ENCODE measurements at places on chromosomes 16 and 17. TPM values are rescaled to one million over a fixed set of nuclear protein-coding genes. Genes with fewer than 3 reads are reported as not detected.

Gene AATK
- under 0.01 TPM for total RNA-seq

DNA sequence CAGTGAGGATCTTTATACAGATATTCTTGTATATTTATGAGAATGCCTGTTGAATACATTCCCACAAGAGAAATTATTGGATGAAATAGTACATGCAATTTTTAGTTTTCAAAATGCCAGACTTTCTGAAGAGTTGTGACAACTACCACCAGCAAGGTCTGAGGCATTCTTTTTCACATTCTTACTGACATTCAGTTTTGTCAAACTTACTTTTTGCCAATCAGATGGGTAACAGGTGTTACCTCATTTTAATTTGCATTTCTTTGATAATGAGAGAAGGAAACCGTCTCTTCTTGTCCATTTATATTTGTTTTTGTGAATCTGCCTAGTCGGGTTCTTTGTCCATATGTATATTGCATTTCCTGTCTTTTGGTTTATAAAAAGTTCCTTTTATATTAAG lies 24.3 kb downstream of the NOL11 start:
- no peak for DNase-seq

GRCh38 chr16:85316321-85316919 lies 204.1 kb upstream of the CIBAR2 start:
- peak; percentile 97 for DNase-seq

DNA sequence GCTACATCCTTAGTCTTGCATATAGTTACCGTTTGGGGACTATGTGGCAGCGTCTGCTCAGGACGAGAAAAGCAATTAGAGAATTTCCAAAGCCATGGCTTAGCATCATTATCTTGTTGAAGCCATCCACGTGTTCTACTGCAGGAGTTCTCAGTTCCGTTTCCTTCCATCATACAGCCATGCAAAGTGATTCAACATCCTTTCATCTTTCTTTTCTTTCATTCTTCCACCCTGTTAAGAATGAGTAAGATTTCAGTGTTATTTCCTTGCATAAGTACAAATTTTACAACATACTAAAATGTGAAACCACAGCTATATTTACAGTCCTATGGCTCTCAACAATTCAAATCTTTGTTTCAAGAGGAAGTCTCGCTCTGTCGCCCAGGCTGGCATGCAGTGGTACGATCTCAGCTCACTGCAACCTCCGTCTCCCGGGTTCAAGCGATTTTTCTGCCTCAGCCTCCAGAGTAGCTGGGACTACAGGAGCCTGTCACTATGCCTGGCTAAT lies 3.8 kb downstream of the MARF1 start:
- no peak for DNase-seq

GRCh38 chr16:53055541-53056391 lies 975 bp downstream of the CHD9 start:
- peak; percentile 73 for DNase-seq

Gene LSM12
- 65.4 TPM for total RNA-seq

Gene MYCBPAP
- 0.88 TPM for total RNA-seq

- no peak for DNase-seq
These were observed 10.2 kb upstream of the NFATC3 start for GRCh38 chr16:68074850-68075555.

DNA sequence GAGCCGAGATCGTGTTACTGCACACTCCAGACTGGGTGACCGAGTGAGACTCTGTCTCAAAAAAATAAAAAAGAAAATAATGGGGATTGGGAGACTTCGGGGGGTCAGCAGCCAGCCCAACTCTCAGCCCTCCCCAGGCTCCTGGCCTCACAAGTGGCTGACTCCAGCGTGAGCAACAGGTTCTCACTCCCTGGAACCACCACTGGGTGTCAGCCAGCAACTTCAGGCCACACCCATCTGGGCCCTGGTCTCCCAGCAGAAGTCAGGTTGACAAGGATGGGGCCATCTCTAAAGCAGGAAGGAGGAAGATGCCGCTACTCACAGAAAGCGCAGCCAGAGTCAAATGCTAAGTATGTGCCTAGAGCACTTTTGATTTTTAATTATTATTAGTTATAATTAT lies 139.4 kb downstream of the C16orf78 start:
- DNase-seq = peak; percentile 39

DNA sequence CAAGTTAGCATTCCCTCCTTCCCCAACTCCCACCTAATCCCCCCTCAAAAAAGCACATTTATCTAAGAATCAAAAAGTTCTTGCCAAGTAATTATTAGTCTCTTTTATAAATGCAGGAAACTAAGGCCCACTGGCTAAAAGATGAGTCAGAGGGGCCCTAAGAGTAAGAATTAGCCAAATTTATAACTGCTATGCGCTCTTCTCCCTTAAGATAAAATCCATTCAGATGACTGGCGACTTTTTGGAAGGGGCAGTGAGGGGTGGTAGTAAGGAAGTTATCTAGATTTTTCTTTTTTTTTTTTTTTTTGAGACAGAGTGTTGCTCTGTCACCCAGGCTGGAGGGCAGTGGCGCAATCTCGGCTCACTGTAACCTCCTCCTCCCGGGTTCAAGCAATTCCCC lies 17.1 kb downstream of the ZNF652 start:
- peak; percentile 52 for DNase-seq

Gene DPEP3
- total RNA-seq = not detected

Gene TGFB1I1
- total RNA-seq = 60.1 TPM

GRCh38 chr16:89319886-89320781 lies 102.6 kb downstream of the ZNF778 start:
- peak; percentile 99 for DNase-seq

Gene HID1
- not detected for total RNA-seq

DNA sequence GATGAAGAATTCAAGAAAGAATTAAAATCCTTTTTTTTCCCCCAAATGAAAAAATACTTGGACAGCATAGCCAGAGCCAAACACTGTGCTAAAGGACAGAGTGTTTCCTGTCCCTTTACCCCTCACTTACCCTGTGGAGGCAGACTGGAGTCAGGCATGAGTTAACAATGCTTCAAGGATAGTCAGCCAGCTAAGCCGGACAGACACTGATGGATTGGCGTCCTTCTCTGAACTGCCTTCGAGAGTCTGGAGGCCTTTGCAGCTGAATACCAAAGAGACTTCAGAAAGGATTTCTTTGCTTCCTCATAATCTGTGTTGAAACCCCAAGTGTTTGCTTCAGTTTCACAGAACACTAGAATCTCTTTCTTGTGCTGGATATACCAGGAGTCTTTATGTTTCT lies 4.6 kb downstream of the METTL9 start:
- DNase-seq = peak; percentile 22

GRCh38 chr17:1888741-1889140 lies 58.9 kb downstream of the RPA1 start:
- no peak for DNase-seq

- no peak for DNase-seq
These were observed 16.1 kb upstream of the NAGS start for GRCh38 chr17:43988301-43988700.

DNA sequence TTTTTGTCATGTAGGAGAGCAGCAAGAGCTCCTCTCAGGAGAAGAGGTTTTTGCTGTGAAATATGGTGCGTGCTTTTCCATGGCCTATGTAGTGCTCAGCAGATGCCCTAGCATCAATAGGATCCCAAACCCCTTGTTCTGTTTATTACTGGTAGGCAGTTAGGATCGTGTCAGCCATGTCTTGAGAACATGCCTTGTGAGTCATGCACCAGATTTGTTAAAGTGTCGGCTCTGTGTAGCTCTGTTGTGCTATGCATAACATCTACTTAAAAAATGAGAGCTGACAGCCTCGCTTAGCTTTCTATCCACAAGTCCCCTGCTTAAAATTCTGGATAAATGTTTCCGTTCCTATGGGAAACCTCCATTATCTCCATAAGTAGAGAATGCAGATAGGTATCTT lies 4.4 kb upstream of the EIF4A3 start:
- peak; percentile 91 for DNase-seq

Gene GCSH
- total RNA-seq = 19.2 TPM

GRCh38 chr16:48444574-48444973 lies 59.4 kb upstream of the SIAH1 start:
- peak; percentile 89 for DNase-seq

GRCh38 chr16:67339453-67339852 lies 12.8 kb downstream of the LRRC36 start:
- no peak for DNase-seq

GRCh38 chr16:75105306-75106061 lies 11.1 kb downstream of the LDHD start:
- DNase-seq = peak; percentile 62

DNA sequence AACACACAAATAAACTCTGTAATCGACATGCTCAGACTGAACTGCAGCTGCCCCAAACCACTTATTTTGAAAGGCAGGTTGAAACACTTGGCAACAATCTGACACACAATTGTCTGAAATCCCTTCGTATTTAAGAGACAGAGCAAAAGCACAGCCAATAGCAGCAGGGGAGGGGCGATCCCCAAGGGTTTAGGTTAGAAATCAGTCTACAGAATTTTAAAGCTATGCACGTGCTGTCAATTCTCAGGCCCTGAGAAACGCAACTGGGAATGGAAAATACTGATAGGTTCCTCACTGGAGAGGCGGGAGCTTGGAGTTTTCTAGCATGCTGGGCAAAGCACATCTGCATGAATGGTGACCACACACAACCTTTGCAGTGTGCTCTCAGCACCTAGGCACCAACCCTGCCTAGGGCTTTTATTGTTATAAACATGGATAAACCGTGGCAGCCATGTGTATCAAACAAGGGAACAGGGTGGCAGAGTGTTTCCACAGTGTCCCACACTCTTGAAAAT lies 168.0 kb downstream of the AATF start:
- DNase-seq = no peak

Gene NPIPA2
- total RNA-seq = 0.72 TPM

Gene PNMT
- not detected for total RNA-seq

GRCh38 chr16:46658925-46659324 lies 30.1 kb downstream of the VPS35 start:
- DNase-seq = no peak

Gene ORAI3
- total RNA-seq = 66.0 TPM

GRCh38 chr16:68995011-68995504 lies 110.4 kb upstream of the HAS3 start:
- no peak for DNase-seq

Gene LPO
- not detected for total RNA-seq

DNA sequence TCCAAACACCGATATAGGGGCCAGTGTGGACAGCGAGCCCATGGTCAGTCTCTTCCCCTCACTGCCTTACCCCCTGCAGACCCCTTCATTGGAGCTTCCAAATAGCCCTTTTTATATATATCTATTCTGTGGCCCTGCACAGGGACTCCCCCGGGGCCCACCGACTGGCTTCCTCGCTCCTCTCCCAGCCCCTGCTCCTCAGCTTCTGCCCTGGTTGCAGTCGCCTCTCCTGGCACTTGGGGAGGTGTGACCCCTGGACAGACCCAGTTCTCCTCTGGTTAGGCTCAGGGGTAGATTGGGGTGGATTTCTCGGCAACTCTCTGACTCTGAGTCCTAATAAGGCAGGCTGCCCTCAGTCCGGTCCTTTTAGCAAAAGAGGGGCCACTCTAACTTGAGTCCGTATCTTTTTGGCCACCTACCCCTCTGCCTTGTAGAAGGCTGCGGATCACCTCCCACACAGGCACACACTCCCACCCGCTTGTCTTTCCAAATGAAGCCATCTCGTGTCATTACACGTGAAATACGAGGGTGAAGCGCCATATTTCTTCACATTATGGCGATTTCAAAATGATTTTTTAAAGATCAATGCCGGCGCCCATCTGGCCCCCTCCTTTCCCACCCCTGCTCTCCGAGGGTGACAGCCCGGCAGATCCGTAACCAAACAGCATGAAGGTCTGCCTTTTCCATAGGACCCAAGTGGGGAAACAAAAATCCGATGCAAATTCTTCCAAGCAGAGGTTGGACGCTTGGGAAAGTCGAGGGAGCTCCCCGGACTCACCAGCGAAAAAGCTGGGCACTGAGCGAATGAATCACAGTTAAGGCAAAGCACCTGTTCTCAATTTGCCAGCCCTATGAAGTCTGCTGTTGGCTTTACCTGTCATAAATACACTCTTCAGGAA lies 1.7 kb upstream of the HOXB9 start:
- no peak for DNase-seq

DNA sequence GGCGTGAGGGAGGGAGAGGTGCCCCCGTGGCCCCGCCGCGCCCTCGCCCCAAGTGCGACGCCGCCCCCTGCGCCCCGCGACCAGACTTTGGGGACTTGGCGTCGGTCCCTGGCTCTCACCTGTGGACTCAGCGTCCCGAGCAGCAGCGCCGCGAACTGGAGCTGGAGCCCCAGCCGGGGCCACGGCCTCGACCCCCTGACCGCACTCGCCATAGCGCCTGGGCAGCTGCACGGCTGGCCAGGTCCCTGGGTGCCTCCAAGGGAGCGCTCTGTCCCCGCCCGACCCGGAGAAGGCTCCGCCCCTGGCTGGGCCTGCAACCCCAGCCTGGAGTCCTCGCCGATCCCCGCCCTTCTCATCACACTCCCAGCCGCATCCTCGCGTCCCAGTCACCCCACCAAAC lies at the start of gene ERN2:
Gene ERN2, minus strand, starts transcription at position 247 of the 400 bp plus-strand sequence. Its CDS starts 35 bp downstream, at position 212.
- peak; percentile 81 for DNase-seq

DNA sequence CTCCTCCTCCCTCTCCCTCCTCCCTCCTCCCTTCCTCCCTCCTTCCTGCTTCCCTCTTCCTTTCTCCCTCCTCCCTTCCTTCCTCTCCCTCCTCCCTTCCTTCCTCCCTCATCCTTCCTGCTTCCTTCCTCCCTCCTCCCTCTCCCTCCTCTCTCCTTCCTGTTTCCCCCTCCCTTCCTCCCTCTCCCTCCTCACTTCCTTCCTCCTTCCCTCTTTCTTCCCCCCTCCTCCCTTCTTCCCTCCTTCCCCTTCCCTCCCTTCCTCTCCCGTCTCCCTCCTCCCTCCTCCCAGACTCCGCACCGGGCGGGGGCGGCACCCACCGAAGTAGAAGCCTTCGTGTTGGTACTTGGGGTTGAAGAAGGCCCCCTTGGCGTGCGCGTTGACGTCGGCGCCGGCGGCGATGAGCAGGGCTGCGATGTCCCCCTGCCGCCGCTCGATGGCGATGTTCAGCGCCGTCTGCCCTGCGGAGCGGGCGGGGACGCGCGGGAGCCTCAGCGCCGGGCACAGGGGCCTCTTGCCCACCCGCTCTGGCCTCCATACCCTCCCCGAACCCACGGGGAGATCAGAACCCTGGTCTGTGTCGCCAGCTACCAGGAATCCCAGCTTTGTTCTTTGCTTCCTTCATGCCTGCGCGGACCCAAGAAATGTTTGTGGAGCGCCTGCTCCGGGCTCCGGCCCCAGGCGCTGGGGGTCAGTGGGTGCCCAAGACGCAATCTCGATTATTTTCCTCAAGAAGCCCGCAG lies 22.2 kb downstream of the TRPV3 start:
- DNase-seq = peak; percentile 99

GRCh38 chr17:82402865-82403264 lies 15.3 kb upstream of the HEXD start:
- no peak for DNase-seq

DNA sequence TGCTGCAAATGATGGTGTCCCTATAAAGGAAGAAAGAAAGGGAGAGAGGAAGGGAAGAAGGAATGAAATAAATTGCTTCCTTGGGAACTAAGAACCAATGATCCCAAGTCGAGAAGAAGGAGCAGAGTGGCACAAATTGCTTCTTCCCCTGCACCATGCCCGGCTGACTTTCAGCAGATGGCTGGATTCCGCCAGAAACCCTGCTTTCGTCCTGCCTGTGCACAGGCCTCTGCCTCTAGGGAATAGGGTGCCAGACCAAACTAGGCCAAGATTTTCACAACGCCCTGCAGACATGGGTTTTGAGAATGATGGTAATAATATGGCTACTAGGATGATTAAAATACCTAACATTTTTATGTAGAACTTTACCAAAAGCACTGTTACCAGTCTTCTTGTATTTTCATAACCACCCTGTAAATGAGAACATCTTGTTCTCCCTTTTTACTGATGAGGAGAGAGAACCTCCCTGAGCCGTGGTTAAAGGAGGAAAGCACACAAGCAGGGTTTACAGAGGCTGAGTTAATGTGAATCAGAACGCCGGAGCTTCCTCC lies 122.1 kb upstream of the HSBP1 start:
- no peak for DNase-seq

- peak; percentile 93 for DNase-seq
These were observed 48.9 kb upstream of the MRPS23 start for GRCh38 chr17:57898487-57899311.
